ENCODE measurements at places on chromosomes 6 and 20. TPM values are rescaled to one million over a fixed set of nuclear protein-coding genes. Genes with fewer than 3 reads are reported as not detected.

DNA sequence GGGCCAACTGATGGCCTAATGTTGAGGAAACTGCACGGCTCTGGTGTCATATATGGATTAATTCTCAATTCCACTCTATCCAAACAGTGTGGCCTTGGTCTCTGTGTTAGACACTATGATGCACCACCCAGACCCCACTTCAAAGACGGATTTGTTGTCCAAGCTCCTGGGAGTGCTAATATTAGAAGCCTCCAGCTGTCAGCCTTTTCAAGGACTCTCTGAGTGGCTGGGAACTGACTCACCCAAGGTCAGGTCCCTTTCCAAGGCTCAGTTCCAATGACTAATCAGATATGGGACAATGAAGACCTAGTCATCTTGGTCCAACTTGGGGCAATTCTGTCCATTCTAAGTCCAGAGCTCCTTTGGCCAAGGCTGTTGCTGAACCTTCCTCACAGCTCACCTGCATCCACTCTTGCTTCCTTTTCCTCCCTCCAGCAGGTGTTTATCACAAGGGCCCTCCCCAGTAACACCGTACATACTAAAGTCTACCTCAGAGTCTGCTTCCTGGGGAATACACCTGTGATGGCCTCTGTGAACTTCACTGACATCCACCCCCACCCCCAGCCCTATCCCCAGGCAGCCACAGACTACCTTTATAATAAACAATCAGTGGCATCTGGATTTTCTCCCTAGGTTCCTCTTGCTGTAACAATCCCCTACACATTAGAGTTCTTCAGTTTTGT is 7.2 kb upstream of the IL20RA start:
- DNase-seq: no peak

DNA sequence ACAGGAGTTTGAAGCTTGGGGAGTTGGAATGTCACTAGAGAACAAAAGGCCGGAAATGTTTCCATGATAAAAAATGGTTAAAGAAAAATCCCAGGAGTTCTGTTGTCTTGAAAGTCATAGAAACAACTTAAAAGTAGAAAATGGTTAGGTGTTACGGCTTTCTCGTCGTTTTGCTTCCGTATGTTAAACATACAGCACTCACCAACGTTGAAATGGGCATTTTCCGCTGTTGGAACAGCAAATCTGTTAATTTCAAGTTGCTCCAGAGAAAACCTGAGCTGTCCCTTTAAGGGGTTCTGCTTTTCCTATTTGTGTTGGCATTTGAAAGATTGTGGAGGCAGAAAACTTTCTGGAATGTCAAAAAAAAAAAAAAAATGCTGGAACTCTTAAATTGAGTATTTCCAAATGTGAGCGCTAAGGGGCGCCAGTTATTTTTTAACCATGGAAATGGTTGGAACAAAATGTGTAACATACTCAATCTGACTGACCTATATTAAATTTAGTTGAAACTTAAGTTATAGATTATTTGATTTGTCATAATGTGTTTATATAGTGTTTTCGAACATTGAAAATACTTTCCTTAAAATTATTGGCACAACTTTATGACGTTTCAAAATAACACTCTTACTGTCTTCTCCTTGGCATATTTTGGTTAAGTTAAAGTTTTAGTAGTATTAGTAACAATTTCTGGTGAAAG is 2.2 kb downstream of the QKI start:
- no peak for DNase-seq

GRCh38 chr6:83824831-83825230 is 28.3 kb upstream of the RIPPLY2 start:
- no peak for DNase-seq

Gene BHLHE23
- 23.9 TPM for total RNA-seq

Gene SIM1
- total RNA-seq: 49.8 TPM

DNA sequence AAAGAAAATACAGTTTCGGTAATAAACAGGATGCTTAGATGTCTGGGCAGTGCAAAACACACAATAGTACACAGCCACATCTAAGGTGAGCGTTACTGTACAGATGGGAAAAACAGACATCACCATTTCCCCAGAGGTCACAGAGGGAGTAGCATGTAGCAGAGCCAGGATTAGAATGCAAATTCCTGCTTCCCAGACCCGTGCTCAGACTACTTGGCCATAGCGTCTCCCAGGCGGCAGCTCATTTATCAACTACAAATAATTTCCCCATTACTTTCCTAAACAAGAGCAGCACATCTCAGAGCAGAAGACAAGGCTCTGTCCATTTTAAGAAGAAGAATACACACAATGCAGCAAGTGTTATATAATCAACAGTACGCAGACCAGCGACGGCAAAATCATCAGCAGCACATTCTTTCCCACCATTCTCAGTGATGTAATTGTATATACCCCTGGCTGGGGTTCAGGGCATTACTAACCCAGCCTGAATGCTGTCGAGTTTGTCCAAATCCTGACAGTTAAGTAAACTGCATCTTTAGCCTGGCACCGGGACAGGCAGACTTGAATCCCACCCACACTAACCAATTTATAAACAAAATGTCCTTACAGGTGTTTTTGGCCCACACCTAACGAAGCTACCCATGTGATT is 61.9 kb downstream of the CNKSR3 start:
- no peak for DNase-seq

DNA sequence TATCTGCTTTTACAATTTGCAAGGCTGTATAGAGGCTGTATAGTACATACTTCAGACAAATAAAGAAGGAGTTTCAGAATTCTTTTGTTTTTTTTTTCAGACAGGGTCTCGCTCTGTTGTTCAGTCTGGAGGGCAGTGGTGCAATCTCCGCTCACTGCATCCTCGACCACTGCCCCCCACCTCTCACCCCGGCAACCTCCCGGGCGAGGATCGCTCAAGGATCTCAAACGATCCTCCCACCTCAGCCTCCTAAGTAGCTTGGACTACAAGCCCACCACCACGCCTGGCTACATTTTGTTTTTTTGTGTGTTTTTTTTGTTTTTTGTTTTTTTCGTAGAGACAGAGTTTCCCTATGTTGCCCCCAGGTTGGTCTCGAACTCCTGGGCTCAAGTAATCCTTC is 1.8 kb downstream of the FASTKD5 start:
- no peak for DNase-seq

Gene SMLR1
- not detected for total RNA-seq

DNA sequence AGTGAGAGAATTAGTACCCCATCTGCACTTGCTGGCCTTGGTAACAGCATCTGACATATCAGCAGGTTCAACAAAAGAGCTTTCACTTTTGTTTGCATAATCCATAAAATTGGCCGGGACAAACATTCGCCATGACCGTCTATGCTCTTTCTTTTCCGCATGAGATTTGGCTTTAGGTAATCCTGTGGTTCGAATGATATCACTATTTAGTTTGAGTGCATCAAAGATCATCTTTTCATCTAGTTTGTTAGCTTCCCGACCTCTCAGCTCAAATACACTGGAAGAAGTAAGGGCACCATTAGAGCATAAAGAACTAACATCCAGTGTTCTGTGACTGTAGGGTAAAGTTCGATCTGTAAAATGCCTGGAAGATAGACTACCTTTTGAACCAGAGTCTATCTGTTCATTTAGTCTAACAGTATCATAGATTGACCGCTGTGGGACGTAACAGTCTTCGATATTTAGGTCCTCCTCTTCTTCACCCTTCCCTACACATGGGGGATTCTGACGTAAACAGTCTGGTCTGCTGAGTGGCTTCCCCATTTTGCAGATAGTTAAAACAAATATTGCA is 101.6 kb downstream of the DST start:
- DNase-seq: no peak

DNA sequence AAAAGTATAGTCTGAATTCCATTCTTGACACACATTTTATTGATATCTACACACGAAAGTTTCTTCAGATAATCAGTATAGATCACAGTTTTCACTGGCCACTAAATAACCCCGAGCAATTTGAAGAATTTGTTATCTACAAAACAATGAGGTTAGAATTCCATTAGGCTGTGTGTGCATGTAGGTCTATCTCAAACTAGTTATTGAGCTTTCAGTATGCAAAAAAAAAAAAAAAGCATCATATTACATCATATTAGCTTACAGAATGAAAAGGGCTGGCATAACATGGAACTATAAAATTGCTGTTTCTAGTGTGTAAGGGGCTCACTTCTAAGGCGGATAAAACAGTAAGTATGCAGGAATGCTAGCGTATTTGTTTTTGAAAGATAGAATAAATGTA is 59.5 kb upstream of the ADGRG6 start:
- no peak for DNase-seq

Gene IP6K3
- total RNA-seq: 2.7 TPM

DNA sequence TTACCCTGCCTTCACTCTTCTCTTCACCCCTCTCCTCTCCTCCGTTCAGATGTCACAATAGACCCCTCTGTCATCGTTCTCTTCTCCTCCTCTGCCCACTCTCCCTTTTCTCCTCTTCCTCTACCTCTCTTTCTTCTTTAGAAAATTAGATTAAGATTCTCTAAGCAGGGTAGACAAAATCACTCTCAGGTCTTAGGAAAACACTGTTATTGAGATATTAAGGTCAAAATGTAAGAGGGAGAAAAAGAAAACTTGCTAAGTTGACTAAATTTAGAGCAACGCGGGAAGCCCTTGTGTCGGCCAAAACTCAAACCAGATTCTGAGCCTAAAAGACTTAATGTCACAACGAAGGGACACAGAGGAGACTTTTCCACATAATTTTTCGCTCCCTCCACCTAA is 22.1 kb upstream of the ZNF184 start:
- no peak for DNase-seq

DNA sequence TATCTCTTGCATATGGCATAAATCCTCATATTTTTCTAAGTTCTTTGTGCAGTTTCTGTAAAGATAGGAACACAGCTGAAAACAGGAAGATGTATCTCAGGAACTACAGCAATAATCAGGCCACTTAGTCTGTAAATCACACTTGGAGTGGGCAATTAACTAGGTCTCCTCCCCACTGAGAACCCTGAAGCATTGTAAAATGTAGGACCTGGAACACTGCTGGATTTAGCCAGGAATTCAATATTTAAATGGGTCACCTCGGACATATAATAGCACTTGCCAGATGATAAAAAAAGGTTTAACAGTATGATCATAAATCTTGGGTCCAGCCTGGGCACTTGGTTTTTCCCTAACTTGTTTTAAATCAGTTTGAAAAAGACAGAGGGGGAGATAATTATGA is 155.0 kb downstream of the GRM1 start:
- DNase-seq: no peak

Gene LY6G5B
- total RNA-seq: 43.1 TPM

GRCh38 chr6:19692506-19693298 is 144.5 kb upstream of the ID4 start:
- DNase-seq: no peak

GRCh38 chr20:22001886-22002285 is 296.4 kb downstream of the PAX1 start:
- no peak for DNase-seq

Gene DEFB124
- not detected for total RNA-seq

DNA sequence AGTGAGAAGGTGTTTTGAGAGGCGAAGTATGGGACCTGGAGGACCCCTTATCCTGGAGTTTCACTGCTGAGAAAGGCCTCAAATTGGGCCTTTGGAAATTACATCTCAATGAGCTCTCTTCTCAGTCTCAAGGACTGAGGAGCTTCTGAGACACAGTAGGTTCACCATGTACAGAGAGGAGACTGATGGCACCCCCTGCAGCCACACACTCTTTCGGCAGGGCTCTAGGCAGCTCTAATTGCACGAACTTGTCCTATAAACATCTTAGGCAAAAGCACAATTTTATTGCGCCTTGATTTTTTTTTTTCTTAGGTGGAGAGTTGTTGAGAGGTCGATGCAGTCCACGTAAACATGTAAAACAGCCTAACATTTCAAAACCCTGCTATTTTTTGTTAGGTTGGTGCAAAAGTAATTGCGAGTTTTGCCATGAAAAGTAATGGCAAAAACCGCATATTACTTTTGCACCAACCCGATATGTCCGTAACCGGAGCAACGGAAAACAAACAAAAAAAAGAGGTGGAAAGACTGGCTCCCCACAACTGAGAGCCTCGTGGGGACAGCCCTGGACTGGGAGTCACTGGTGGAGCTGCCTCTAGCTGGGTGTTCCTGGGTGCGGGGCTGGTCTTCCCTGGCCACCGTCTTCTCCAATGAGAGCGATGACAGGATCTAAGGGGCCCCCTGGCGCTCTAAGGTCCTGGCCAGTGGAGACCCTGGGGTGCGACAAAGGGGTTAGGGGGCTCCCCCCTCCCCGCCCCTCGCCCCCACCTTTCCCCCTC is 84.0 kb upstream of the EYA2 start:
- no peak for DNase-seq

DNA sequence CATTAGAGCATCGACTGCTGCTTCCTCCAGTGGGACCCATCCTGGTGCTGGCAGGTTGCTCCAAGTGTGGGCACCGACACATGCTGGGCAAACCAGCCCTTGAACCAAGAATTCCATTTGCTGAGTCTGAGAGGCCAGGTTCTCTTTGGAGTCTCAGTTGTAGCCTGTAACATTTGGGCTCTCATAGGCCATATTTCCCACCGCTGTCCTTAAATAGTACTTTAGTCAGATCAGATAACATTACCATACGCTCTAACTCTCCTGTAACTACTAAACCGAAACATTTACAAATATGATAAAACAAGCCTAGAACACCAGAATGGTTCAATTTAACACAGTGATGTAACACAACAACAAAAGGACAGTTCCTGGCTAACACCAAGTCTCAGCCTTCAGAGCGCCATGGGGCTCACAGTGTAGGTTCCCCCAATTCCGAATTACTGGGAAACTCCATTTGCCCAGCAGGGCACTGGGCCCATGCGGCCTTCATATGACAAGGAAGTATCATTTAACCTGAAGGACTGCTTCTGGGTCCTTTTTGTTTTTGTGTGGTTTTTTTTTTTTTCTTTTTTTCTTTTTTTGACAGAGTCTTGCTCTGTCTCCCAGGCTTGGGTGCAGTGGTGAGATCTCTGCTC is 28.4 kb upstream of the CD93 start:
- DNase-seq: no peak

DNA sequence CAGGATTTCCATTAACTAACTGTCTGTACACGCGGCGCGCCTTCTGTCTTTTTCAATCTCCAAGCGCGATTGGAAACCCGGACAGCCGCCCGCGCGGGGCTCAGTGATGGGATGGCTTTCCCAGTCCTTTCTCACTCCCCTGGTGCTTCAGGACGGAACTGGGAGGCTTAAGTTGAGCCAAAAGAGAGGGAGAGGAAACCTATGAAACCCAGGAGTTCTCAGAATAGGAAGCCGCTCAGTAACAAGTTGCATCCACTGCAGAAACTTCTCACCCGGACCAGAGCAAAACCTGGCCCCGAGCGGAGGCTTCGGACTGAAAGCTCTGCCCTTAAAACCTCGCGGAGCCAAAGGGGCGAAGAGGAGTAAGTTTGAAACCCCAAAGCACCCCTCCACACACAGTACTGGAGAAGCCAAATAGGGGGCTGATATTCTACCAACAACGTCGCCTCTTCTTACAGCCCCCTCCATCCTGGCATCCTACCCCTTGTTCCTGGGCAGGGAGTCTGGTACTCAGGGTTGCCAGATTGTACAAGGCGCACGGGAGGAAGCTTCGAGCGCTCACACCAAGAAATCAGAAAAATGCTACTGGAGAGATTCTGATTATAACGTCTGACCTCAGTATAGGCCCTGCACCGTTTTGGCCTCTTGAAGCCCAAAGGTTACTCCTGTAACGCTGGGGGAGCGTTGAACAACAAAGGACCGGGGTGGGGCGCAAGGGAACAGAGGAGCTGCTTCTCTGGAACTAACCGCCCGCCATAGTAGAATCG is 906 bp upstream of the COL12A1 start:
- DNase-seq: peak; percentile 40
